Brain (organoid and tissue), 16 donors: ENCODE measurements at places on chromosomes 4 and X. TPM values are rescaled to one million over a fixed set of nuclear protein-coding genes. Genes with fewer than 3 reads are reported as not detected.

The AMER1 gene
- 2.8 TPM for polyA plus RNA-seq

The PIN4 gene
- 26.1 TPM for polyA plus RNA-seq

The STARD8 gene
- polyA plus RNA-seq, result 4.6 TPM

The GABRB1 gene
- 0.85 TPM for polyA plus RNA-seq

The RHOXF2B gene
- not detected for polyA plus RNA-seq
